ENCODE measurements at places on chromosomes 16 and 17.

DNA sequence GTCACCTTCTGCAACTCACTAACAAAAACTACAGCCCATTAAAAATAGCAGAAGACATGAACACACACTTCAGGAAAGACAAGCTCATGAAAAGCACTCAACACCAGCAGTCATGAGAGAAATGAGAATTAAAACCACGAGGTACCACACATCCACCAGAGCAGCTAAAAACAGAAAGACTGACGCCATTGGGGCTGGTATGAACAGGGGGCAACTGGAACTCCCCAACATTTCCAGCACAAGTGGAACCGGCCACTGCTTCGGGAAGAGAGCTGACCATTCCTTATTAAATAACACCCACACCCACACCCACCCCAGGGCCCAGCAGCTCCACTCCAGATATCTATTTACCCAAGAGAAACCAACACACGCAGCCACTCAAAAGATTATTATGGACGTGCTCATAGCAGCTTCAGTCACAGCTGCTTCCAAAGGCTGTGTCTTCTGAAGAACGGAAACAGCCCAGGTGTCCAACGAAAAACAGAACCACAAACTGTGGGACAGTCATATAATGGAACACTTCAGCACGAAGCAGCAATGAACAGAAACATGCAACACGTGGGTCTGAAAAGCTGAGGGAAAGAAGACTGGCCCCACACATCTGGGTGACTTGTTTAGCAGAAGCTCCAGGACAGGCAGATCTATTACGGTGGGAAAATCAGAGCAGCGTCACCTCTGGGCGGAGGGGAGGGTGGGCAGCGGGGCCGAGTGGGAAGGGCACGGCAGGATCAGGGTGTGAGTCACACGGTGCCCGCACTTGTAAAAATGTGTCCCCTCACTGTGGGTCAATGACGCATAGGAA is 41.1 kb downstream of the KLHDC4 start:
- DNase-seq: no peak

GRCh38 chr16:66486773-66487579 is 59.9 kb downstream of the BEAN1 start:
- DNase-seq: no peak

DNA sequence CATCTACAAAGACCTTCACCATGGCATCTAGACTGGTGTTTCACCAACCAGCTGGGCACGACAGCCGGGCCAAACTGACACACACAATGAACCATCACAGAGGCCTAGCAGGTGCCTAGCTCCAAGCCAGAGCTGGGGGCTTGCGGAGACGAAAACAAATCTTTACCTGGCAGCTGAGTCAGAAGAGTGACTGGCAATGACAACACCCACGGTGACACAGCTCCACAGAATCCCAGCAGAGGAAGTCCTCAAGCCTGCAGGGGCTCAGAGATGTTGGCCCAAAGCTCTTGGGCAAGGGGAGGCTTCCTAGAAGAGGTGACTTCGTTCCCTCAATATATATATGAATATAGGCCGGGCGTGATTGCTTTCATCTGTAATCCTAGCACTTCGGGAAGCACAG is 5.1 kb downstream of the MMP25 start:
- no peak for DNase-seq

DNA sequence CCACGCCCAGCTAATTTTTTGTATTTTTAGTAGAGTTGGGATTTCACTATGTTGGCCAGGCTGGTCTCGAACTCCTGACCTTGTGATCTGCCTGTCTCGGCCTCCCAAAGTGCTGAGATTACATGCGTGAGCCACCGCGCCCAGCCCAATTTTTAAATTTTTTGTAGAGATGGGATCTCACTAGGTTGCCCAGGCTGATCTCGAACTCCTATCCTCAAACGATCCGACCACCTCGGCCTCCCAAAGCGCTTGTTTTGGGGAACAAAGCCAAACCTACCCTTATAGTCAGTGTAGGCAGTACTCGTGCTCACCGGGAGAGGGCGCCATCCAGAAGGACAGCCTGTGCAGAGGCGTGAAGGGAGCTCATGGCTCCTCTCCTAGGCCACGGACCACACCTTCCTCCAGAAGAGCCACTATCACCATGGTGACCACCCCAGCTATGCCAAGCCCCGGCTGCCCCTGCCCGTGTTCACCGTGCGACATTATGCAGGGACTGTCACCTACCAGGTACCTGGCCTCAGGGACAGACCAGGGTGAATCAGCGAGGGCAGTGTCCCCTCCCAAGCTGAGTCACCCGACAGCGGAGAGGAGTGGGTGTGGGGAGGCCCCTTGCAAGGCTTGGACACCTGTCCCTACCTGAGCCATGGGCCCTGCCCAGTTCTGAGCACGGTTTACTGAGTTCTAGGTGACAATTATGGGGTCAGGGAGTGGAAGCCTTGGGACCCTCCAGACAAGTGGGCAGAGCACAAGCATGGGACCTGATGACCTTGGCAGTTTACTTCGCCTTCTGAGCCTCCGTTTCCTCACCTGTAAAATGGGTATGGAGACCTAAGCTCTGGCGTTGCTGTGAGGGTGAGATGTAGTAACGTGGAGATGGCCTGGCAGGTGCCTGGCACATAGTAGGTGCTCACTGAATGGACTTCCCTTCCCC is 13.7 kb downstream of the MYO15B start:
- DNase-seq: peak; percentile 37

DNA sequence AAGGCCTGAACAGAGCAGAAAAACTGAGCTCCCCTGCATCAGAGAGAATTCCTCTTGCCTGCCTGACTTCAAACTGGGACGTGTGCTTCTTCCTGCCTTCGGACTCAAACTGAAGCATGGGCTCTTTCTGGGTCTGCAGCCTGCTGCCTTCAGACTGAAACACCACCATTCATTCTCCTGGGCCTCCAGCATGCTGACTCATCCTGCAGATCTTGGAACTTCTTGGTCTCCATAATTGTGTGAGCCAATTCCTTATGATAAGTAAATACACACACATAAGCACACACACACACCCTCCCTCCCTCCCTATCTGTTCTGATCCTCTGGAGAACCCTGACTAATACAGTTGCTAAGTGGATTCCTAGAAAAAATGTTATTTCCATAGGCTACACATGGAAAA is 874.3 kb upstream of the EEF2KMT start:
- DNase-seq: no peak

- DNase-seq: peak; percentile 9
These were observed 74.8 kb upstream of the GRIN2A start for GRCh38 chr16:10256784-10257641.

DNA sequence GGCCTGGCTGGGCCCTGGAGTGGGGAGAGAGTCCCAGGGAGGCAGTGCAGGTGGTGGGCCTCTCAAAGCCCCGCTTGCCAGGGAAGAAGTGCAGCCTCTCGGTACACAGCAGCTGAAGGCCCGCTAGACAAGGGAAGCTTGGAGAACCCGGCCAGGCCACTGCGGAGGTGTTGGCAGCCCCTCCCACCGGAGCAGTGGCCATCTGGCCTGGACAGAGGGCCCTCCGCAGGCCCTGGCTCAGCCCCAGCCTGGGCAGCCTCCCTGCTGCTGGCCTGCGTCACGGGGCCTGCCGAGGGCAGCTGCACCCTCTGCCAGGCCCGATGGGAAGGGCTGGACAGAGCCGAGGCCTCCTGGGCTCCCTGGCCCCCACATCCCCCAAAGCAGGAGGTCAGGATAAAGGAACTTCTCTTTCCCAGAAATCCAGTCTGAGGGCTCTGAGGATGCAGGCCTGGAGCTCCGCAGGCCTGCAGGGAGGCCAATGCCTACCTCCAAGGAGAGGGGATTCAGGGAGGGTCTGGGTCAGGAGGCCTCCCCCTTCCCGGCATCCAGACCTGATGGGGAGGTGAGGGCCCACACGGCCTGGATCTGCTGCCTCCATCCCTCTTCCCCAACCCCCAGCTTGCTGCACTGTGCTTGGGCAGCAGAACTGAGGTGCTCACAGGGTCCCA is 4.3 kb downstream of the SPPL2C start:
- no peak for DNase-seq

GRCh38 chr17:55254375-55254774 is 10.4 kb upstream of the HLF start:
- no peak for DNase-seq

- peak; percentile 11 for DNase-seq
These were observed 18.8 kb upstream of the ASGR2 start for GRCh38 chr17:7133424-7133823.

All from activated CD4-positive, alpha-beta T cell treated with anti-CD3 and anti-CD28 coated beads for 1 hour (primary cell).